Foreskin fibroblast (primary cell): ENCODE measurements at places on chromosomes 13 and 19.

DNA sequence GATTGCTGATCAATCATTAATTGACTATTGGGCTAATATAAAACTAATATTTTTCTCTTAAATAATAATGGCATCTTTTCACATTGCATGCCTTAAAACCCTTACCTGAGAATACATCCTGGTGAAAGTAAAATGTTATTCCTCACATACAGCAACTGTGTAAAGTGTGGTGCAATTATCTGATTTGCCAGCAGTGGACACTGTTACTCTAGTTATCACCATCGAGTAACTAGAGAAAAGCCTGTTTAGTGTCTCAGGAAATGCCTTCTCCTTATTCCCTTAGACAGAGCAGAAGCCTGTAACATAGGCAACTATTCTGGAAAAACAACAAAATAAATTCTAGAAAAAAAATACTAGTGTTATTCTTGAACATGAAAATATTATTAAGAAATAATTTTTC is 459.8 kb downstream of the FGF14 start:
- DNase-seq = no peak

DNA sequence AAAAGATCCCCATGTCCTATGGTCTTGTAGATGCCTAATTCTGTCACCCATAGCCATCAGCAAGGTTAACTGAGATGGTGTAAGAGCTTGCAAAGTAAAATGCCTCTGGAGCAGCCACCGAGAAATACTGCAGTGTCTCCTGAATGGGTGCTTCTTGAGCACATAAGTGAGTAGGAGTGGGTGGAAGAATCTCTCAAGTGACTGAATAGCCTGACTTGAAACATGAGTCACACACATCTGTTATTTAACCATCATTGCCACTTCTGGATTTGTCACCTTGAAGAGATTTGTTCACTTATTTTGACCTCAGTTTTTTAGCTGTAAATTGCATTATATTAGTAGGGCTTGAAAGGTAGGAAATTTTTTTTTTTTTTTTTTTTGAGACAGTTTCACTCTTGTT is 2.3 kb downstream of the ZNF714 start:
- DNase-seq = peak; percentile 61

DNA sequence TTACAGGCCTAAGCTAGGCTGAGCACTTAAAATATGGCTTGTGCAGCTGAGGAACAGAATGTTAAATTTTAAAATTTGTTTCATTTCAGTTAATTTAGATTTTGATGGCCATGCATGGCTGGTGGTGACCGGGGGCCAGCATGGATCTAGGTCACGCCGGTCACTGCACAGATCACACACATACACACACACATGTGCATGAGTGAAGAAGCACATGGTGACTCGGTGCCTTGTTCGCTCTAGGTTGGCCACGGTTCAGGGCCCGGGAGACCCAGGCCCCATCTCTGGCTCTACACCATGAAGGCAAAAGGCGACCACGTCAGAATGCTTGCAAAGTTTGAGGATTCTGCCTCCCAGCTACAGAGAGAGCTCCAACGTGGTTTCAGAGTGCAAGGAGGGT is 28.0 kb downstream of the ZFR2 start:
- no peak for DNase-seq

GRCh38 chr19:8615813-8616596 is 5.5 kb upstream of the ADAMTS10 start:
- peak; percentile 57 for DNase-seq

DNA sequence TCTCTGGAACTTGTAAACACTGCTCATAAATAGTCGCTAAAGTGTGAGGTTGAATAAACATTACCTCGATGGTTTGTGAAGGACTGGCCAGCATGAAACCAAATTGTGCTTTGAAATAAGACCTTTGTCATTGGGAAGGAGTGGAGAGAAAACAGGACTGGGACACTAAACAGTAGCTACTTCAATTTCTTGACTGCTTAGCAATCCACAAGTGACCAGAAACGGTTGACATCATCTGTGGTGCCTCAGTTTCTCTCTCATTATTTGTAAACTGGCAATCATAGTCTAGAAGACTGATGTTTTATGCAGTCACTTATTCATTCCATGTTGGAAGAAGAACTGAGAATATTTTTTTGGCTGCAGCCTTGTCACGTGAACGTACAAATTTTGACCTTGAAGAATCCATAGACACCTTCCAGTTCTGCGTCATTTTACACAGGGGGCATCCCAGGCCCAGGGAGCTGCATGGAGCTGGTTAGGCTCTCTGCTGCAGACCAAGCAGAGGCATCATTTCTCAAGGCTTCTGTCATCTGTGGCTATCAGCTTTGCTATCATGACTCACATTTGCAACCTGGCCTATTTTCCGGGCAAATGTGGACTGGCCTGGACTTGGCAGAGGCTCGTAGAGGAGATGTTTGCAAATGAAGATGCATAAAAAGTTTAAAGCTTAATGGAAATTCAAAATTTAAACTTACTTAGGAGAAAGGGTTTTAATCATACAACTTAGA is 391.8 kb downstream of the FGF9 start:
- DNase-seq = no peak

GRCh38 chr13:83881140-83881684 is 1.1 kb downstream of the SLITRK1 start:
- peak; percentile 8 for DNase-seq

- no peak for DNase-seq
Observed at GRCh38 chr13:48731957-48732569, 78.3 kb downstream of the CYSLTR2 start.

GRCh38 chr13:19817510-19818158 is 34.9 kb upstream of the PSPC1 start:
- DNase-seq = peak; percentile 28

DNA sequence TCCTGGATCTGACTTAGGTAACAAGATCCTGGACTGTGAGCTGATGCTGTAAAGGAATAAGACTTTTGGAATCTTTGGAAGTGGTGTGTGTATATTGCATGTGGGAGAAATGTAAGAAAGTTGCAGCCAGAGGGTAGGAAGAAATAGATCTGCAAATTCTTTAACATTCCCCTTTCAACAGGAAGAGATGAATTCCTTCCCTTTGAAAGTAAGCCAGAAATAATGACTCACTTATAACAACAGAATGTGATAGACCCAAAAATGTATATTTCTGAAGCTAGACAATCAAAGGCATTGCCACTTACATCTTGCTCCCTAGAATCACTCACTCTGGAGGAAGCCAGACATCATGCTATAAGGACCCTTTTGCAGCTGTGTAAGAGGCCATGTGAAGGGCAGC is 9.8 kb upstream of the SIAH3 start:
- no peak for DNase-seq

GRCh38 chr13:95604556-95604915 is 40.0 kb downstream of the DZIP1 start:
- DNase-seq = no peak

DNA sequence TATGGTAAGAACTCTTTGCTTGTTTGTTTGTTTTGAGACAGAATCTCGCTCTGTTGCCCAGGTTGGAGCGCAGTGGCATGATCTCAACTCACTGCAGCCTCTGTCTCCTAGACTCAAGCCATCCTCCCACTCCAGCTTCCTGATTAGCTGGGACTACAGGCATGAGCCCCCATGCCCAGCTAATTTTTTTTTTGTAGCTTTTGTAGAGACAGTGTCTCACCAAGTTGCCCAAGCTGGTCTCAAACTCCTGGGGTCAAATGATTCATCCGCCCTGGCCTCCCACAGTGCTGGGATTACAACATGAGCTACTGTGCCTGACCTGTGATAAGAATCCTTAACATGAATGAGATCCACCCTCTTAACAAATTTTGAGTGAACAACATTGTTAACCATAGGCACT is 183.9 kb upstream of the TSHZ3 start:
- DNase-seq = no peak

GRCh38 chr13:80040981-80041317 is 300.0 kb downstream of the SPRY2 start:
- DNase-seq = no peak

DNA sequence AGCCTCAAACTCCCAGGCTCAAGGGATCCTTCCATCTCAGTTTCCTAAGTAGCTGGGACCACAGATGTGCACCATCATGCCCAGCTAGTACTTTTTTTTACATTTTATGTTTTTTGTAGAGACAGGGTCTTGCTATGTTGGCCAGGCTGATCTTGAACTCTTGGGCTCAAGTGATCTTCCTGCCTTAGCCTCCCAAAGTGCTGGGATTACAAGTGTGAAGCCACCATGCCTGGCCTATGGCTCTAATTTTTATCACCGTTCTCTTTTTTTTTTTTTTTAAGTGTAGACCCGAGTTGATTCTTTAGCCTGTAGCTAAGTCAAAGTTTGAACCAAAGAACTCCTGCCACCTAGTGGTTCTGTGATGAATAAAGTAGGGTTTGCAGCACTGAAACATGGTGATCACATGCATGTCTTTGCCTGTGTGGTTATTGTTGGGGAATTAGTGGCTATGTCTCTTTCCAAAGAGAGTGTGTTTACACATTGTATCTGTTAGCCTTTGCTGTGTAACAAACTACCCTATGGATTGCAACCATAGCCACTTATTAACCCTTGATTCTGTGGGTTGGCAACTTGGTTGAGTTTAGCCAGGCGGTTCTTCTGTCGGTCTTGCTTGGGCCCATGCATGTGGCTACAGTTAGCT is 11.6 kb downstream of the NFILZ start:
- peak; percentile 62 for DNase-seq

DNA sequence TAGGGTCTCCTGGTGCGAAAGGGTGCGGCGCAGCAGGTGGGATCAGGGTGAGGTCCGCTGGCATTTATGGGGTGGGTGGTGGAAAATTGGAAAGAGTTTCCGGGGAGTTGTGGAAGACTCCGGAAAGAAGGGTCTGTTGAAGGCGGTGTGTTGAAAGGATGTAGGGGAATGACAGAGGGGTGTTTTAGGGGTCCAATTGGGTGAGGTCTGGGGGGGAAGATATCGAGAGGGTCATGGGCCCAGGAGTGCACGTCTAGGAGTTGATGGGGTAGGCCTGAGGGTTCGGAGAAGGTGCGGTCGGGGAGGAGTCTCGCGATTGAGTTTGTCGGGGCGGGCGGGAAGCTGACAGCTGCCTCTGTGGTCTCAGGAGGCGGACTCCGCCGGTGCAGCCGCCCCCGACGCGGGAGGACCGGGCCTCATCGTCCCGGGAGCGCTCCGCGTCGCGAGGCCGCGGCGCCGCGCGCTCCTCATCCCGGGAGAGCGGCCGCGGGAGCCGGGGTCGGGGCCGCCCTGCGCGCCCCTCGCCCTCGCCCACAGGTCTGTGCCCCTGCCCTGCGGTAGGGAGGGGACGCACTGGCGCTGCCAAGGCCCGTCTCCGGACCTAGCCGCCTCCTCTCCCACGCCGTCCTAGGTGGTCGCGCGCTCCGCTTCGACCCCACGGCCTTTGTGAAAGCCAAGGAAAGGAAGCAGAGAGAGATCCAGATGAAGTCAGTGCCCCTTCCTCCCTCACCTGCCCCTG is 7.0 kb downstream of the PGLYRP1 start:
- DNase-seq = no peak

- peak; percentile 98 for DNase-seq
Observed at GRCh38 chr13:111337206-111337605, 16.8 kb downstream of the TEX29 start.

- DNase-seq = peak; percentile 95
Observed at GRCh38 chr19:11693505-11694499, 44.9 kb downstream of the ZNF823 start.
